ENCODE measurements at places on chromosomes 12 and 14.

- DNase-seq: no peak
These were observed 10.8 kb downstream of the ALG10B start for GRCh38 chr12:38327356-38327755.

GRCh38 chr14:85625925-85626585 lies 96.1 kb downstream of the FLRT2 start:
- no peak for DNase-seq

GRCh38 chr12:86186449-86186848 lies 69.7 kb downstream of the MGAT4C start:
- DNase-seq: no peak

- DNase-seq: no peak
These were observed 26.1 kb downstream of the PTHLH start for GRCh38 chr12:27946421-27946820.

- no peak for DNase-seq
These were observed 648.1 kb downstream of the BCL11B start for GRCh38 chr14:98623788-98624415.

- no peak for DNase-seq
These were observed 426.0 kb downstream of the DAD1 start for GRCh38 chr14:22163051-22163450.

- DNase-seq: no peak
These were observed 21.8 kb upstream of the KLRD1 start for GRCh38 chr12:10285919-10286318.

DNA sequence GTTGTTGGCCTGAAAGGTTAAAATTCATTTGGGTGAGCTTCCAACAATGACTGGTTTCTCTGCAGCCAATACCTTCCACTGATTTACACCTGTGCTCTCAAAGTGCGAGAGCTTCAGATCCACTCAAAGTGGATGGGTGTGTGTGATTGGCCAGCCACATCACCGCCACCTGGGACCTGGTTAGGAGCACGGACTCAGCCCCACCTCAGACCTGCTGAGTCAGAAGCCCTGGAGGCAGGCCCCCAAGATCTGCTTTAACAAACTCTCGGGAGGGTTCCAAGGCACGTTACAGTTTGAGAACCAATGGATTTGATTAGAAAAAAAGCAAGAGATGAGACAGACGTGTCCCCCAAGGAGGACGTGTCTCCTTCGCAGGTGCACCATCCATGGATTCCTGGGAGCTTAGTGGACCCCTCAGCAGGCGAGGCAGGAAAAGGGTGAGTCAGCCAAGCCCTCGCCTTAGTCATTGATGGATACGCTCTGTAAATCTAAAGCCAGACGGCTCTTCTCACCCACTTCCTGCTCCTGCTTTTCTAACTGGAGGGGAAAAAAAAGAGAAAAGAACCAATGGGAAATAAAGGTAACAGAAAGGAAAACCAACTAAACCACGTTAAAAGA lies 24.5 kb downstream of the FZD10 start:
- DNase-seq: no peak

GRCh38 chr12:125148316-125148715 lies 83.1 kb downstream of the AACS start:
- no peak for DNase-seq

GRCh38 chr12:124035163-124035562 lies 62.1 kb downstream of the ZNF664 start:
- DNase-seq: no peak

DNA sequence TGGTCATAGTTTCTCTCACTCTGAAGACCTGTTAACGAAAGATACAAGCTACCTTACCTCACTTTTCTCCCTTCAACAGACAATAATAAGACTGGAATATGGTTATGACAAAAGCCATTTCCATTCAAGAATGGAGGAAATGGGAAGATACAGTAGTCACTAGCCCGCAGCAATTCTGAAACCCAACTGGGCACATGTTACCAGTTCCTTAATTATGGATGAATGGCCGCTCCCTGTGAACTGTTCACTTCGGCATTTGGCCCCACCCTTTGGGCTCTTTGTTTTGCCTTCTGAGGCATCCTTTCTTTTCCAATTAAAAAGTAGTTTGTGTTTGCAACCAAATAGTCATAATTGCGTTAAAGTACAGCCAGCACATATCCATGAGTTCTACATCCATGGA lies 19.0 kb downstream of the TRHDE start:
- no peak for DNase-seq

- DNase-seq: no peak
These were observed 362.1 kb upstream of the STXBP6 start for GRCh38 chr14:25411781-25412757.

DNA sequence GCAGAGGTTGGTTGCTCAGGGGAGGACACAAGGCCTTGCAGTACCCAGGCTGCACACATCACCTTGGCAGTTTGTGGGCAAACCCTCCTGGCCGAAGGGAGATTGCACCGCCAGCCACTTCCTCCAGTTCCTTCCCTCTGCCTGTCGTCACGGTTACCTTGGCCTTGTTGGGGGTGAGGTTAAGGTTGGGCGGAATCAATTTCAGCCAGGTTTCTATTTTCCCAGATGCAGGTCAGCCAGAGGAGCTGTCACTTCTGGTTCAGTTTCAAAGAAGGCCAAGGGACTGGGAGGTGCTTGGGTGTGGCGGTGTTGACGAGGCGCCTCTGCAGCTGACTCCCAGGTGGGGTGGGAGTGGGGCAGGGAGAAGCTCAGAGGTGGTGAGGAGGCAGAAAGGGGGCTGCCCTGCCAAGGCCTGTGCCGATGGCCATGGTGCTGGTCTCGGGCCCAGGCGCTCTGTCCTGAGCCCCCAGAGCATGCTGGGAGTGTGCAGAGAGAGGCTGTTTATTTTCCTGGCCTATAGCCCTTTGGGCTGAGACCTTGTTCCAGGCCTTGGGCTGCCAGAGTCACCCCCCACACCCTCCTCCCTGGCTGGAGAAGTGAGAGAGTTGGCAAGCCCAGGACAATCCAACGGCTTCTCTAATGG lies 31.4 kb downstream of the JDP2 start:
- DNase-seq: no peak

- no peak for DNase-seq
These were observed 88.3 kb downstream of the LRRK2 start for GRCh38 chr12:40312982-40313576.

DNA sequence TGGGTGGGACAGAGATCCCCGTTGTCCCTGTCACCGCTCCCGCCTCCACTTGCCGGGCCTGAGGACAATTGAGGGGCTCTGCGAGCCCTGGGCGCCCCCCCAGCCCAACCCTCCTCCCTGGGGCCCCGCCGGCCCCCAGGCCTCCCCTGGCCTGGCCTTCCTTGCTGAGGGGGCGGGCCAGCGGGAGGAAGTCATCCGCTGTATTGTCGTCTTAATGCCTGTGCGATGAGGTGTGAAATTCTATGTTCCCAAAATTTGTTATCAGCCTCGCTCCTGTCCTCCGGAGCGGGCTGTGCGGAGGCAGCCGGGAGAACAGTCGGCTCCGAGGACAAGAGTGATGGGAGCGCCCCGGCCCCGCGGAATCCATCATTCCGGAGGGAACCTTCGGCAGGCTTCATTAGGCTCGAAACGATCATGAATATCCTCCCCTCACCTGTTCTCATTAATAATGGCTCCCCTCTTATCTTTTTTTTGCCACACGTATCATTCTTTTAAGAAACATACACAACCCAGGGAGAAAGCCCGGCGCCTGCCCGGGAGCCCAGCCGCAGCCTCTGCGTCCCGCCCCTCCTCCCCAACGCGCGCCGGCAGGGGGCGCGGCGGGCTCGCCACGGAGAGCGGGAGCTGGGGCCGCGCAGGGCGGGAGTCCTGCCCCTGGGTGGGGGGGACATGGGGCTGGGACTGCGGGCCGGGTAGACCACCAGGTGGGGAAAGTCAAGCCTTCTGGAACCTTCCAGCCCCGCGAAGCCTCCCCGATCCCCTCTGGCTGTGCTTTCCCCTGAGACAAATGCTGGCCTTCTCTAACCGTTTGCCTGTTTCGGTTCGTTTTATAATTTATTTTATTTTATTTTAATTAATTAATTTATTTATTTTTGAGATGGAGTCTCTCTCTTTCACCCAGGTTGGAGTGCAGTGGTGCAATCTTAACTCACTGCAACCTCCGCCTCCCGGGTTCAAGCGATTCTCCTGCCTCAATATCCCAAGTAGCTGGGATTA lies 17.1 kb upstream of the DLK1 start:
- DNase-seq: peak; percentile 63

DNA sequence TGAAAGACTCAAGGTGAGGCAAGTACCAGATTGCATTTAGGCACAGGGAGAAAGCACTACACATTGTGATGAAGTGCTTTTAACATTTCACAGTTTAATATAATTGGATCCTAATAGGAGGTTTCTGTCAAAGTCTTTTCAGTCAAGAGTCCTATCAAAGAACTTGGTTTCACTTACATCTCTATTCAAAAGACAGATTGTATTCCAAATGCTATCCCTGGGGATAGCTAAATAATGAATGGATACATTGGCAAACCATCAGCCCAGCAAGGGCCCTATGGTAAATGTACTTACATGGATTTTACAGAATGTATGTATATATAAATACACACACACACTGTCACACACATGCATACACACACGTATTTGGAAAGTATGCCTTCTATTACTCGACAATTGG lies 655.5 kb upstream of the FLRT2 start:
- DNase-seq: no peak

DNA sequence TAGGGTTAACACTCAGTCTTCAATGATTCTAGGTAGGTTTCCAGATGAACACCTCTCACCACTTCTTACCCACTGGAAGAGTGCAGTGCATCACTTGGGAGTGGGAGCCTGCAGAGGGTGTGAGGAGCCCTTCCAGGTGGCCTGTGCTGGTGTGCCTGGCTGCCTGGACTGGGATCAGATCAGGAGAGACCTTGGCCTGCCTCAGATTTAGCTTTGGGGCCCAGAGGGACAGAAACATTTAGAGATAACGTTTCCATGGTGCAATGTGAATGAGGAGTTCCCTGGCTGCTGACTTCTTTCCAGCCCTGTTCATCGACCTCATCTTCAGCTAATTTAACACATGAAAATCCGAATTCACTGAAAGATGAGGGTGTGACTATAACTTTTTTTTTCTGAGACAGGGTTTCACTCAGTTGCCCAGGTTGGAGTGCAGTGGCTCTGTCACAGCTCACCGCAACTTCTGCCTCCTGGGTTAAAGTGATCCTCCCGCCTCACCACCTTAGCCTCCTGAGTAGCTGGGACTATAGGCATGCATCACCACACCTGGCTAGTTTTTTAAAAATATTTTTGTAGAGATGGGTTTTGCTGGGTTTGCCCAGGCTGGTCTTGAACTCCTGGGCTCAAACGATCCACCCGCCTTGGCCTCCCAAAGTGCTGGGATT lies 53.6 kb downstream of the SUSD6 start:
- no peak for DNase-seq

- DNase-seq: no peak
These were observed 211.9 kb upstream of the FAR2 start for GRCh38 chr12:28937196-28937595.

DNA sequence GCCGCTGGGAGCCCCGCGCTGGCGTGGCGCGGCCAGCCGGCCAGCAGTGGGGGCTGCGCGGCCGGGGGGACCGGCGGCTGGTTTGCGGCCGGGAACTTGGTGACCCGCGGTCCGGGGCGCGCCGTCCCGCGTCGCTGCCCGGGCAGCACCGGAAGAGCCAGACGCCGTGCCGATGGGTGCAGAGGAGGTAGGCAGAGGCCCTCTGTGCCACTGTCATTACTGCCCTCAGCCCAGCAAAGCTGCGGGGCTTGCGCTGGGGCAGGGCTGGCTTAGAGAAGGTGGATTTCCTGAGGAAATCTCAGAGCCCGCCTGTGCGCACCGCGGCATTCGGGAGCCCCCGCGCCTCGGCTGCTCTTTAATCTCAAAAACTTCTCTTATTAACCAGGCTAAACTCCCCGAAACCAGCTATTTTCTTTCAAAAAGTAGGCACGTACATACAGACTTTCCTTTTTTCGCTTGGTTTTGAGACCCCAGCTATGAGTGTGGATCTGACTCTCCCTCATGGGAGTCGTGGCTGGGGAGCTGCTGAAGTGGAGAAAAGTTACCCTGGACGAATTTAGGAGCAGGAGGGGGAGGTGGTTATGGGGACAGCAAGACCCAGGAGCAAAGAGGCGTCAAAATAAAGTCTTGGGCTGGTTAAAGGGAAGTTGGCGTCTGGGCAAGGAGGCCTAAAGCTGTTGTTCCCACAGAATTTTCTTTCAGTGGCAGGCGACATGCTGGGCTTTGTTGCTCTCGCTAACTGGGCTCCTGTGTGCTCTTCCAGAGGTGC lies 802 bp downstream of the SUSD6 start:
- no peak for DNase-seq

DNA sequence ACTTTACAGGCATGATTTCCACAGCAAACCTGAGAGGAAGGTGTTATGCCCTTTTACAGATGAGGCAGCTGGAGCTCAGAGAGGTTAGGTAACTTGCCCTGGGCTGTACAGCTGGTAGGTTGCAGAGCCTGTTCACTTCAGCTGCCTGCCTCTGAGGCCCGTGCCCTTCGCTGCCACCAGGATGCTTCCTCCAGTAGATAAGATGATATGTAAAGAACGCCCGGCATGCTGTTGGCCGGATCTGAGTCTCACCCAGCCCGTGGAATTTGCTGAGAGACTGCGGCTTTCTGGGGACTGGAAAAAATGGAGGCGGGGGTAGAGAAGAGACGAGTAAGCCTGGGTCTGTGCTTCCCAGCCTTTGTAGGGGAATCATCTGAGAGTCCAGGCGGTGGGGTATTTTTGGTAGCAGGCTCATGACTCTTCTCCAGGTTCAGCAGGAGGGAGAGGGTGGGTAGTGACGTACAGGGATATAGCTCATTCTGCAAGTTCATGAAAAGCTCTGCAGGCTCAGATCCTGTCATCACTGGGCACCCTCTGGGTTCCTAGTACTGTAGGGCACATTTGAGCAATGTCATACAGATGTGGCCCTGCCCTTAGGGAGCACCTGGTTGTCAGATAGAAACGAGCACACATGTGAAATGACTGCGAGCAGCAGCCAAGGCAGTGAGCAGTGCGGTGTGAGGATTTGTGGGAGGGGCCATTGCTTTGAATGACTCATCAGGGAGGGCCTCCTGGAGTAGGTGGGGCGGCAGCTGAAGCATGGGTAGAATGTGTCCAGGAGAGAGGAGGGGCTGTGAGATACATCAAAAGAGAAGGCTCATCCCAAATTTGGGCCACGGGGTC lies 159.4 kb downstream of the TSPAN9 start:
- DNase-seq: no peak

DNA sequence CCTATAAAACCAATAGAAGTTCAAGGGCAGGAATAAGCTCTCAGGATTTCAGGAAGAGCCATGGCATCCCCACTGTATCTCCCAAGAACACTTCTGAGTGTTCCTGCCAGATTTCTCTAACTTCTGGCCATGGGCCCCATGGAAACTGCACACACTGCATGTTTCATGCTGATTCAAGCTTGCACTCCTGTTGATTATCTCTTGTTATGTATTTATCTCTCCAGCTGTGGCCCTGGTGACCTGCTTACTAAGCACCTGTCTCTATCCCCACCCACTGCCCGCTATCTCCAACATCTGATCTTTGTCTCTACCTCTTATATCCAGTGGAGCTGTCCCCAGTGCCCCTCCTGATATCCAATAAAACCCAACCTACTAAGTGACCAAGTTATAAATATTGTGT lies 285.3 kb downstream of the PDZRN4 start:
- DNase-seq: no peak

DNA sequence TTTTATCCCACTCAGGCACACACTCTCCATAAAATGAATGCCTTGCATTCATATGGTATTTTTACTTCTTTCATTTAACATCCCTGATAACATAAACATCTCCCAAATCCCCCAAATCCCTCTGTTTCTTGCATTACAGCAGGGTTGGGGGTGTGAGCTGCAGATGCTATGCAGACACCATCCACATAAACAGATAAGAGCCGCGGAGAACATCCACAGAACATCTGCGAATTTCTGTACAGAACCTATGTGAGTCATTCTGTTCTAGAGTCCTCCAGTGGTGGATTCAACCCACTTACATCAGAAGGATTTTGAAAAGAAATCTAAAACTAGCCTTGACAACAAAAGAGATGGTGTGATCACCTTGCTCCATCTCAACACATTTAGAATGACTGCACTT lies 20.3 kb downstream of the FBLN5 start:
- DNase-seq: no peak

All from activated naive CD4-positive, alpha-beta T cell treated with anti-CD3 and anti-CD28 coated beads, Interleukin-2, amount 50 U/mL, for 72 hours (primary cell).